ENCODE measurements at places on chromosomes 5 and 9. TPM values are rescaled to one million over a fixed set of nuclear protein-coding genes. Genes with fewer than 3 reads are reported as not detected.

MYO10 gene
- 46.6 TPM for total RNA-seq

STX17 gene
- 27.2 TPM for total RNA-seq

PDE4D gene
- total RNA-seq = 245 TPM

MARCOL gene
- not detected for total RNA-seq

PCDHGB5 gene
- total RNA-seq = 41.6 TPM

LRRC70 gene
- 8.5 TPM for total RNA-seq

CKMT2 gene
- total RNA-seq = 1.3 TPM

CDH18 gene
- total RNA-seq = 12.8 TPM
